ENCODE measurements at places on chromosomes 6 and 20.

GRCh38 chr6:109788687-109789086 lies 97.6 kb downstream of the FIG4 start:
- DNase-seq: no peak

- DNase-seq: no peak
Observed at GRCh38 chr6:35543459-35544193, 30.9 kb upstream of the TULP1 start.

- no peak for DNase-seq
Observed at GRCh38 chr20:949717-950116, 33.6 kb upstream of the ANGPT4 start.

DNA sequence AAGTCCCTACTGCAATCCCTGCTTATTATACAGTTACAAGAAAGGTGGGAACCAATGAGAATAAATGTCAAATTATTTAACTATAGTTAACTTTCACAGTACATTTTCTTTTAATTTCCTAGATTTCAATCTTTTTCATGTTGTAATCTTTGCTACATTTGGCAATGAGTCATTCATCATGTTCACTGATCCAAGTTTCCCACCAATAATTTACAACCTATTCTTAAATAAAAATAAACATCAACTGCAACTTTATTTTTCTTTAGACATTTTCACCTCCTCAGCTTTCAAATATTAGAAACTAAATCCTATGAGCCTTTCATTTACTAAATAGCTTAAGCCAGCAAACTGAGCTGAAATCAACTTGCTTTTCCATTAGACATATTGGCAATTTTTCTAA lies 541.3 kb upstream of the BTBD3 start:
- no peak for DNase-seq

- DNase-seq: no peak
Observed at GRCh38 chr6:41599852-41600445, 38.3 kb upstream of the MDFI start.

DNA sequence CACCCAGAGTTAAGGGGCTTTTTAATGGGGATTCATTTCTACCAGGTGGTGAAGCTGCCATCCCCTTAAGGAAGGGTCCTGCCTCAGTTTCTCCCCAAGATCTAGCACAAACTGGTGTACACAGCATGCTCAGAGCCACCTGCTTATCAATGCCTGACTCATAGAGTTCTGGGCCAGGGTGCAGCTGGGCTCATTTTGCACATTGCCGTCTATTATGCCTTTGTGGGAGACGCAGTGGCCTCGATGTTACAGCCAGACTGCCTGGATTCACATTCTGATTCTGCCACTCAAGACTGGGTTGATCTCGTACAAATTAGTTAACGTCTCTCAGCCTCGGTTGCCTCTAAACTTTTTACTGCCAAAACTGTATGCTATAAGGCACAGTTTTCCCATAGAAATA lies 365.7 kb downstream of the ZFAND3 start:
- DNase-seq: no peak

All from neural progenitor cell (in vitro differentiated cells).